ENCODE measurements at places on chromosomes 13 and 19.

GRCh38 chr13:49922301-49922700 is 13.8 kb downstream of the SPRYD7 start:
- no peak for DNase-seq

DNA sequence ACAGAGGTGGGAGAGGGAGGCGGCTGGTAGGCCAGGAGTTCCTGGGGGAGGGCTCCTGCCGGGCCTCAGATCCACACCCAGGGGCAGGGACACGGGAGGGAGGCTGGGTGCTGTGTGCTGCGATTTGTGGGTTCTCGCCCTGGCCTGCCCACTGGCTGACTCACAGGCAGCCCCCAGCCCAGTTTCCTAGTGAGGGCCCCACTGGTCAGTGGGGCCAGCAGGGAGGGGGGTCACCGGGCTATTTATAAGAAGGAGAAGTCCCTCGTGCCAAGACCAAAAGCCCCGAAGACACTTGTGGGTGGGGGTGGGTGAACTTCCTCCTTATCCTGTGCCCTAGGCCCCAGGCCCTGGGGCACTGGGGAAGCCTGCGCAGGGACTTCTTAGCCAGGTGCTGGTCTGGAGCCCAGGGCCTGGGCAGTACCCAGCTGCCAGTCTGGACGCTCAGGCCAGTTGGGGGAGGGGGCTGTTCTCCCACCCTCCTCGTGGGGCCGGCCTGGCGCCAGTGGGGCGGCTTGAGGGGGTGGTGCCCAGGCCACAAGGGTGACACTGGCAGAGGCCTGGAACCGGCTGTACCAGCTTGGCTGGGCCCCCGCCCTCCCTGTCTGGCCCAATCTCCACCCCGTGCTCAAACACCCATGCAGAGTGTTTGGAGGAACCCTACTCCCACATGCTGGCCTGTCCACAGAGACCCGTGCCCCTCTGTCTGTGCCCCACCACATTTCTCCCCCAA is 5.0 kb upstream of the JUNB start:
- no peak for DNase-seq

- peak; percentile 15 for DNase-seq
Observed at GRCh38 chr13:52695856-52696255, 43.2 kb downstream of the SUGT1 start.

DNA sequence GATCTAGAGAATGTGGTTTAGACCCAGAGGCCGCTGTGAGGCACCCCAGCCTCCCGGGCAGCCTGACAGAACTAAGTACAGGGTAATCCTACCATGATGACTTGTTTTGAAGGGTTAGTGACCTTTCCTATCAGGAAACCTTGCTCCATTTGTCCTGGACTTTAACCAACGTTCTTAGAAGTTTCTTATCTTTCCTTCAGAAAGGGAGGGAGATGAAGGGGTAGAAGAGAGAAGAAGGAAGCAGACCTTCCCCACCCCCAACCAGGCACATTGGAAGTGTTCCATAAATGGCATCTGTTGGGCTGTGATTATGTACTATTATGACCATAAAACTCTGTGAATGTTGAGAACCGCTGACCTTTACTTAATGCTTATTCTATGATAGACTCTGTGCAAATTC is 184.2 kb downstream of the OXGR1 start:
- no peak for DNase-seq

DNA sequence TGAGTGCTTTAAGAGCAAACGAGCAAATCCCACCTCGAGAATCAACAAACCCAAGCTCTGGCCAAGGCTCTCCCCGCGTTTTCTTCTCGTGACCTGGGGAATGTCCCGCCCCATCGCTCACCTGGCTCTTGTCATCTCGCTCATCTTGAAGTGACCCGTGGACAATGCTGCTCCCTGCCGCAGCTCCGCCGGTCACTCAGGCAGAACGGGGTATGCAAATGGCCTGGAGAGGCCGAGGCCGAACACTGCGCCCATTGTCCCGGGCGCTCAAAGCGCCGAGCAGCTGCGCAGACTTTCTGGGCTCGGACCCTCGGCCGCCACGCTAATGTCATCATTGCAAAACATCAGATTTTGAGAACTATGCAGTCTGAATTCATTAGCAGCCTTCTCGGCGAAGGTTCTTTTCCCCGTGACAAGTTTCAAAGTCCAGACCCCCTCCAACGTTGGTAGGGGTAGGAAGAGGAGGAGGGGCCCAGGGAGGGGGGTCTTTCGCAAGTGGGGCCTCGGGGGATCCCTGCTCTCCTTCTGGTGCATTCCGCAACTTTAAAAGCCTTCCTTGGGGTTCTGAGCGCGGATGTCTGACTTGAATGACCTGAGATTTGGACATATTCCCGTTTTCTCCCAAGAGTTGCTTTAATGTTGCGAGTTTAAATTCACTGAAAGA is 39.7 kb downstream of the SOX1 start:
- DNase-seq = no peak

DNA sequence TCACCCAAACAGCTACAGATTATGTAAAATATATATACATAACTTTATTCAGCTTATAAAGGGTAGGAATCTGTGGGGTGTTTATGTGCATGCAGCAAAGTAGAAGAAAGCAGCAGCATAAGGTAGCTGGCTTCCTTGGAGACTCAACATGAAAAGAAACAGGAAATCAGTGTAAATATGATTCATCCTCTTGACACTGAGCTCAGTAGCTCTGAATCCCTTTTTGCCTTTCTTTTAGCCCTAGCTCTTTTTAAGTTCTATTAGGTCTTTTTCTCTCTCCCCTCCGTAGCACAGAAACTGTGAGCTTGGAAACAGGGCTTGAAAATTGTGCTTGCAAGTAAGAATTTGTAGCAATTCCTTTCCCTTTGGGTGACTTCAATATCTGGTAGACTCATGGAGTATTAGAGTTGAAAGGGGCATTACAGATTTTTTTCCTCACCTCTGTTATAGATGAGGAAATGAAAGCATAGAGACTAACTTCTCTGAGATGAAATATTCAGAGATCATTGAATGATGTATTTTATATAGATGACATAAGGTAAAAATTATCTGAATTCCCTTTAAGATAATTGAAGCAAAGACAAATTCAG is 314.4 kb downstream of the PCDH9 start:
- no peak for DNase-seq

DNA sequence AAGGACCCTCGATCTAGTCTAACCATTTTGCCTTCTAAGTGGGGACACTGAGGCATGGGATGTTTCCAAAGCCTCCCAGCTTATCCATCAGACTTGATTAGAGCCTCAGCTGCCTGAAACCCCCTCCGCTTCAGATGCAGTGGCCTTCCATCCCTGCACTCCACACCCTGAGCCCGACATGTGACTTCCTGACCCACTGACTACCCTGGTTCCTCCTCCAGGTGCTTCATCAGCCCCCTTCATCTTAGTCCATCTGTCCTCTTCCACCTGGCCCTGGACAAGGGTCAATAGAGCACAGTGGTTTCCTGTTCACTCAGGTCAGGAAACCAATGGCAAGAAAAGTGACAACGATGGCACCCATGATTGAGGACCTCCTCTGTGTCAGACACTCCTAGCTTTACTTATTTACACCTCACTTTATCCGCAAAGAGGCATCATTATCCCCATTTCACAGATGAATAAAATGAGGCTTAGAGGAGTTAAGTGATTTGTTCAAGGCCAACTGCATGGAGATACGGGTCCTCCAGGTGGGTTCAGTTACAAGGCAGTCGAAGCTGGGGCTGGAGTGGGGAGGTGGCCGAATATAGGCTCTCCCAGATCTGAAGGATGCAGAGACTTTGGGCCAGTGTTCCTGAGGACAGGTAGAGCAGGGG is 81.6 kb upstream of the TM9SF2 start:
- DNase-seq = no peak

DNA sequence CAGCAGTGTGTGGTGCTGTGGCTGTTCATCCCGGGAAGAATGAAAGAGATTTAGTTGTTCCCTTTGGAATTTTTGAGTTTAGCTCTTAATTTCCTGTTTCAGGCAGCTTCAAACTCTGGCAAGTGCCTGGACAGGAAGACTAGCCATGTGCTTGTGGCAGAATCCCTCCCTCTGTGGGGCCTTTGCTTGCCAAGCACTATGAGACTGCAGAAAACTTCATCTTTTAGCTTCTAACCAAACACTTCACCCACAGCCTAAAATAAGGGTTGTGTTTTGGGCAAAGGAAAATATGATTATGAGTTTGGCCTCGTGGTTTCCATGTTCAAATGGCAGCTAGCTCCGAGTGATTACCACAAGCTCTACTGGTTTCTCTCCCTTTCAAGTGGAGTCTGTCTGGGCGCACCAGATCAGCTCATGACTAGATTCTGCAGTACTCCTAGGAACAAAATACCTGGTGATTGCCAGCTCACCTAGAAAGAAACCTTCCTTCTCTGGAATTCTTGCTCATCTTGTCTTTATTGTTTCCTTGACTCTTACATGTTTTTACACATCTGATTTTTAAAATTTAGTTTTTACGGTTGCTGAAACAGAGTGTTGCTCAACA is 707.5 kb downstream of the SLITRK6 start:
- no peak for DNase-seq

DNA sequence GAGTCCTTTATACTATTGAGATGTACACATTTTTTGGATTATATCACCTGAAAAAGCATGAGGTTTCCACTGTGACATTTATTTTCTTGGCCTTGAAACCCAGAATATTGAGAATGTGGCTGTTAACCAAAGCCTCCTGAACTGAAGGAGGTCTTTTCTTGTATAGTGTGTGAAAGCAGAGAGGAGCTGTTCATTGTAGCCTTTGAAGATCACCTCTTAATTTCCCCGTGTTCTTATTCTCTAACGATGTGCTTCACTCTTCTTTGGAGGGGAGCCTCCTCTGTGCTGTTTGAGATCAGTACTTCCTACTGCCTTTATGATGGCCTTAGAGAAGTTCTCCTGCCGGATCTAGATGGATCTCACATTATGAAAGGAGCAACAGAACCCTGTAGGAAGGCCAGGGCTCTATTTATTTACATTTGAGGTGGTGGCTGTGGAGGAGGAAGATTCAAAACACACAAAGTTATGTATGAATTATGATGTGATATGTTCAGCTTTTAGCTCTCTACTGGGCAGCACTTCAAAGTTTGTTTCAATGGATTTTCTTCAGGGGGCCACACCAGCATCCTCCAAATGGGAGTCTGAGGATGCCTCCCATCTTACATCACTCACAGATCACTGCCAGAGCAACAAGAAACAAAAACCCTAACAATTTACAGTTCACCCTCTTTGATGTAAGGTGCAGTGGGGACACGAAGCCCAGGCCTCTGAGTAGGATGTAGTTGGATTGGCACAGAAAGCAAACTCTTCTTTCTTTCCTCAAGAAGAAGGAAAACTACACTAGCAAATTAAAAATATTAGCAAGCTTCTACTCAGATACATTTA is 322.3 kb downstream of the DLEU7 start:
- DNase-seq = no peak

GRCh38 chr13:85386424-85386823 is 412.8 kb downstream of the SLITRK6 start:
- DNase-seq = no peak

GRCh38 chr13:54593504-54593903 is 1564.9 kb downstream of the OLFM4 start:
- no peak for DNase-seq

DNA sequence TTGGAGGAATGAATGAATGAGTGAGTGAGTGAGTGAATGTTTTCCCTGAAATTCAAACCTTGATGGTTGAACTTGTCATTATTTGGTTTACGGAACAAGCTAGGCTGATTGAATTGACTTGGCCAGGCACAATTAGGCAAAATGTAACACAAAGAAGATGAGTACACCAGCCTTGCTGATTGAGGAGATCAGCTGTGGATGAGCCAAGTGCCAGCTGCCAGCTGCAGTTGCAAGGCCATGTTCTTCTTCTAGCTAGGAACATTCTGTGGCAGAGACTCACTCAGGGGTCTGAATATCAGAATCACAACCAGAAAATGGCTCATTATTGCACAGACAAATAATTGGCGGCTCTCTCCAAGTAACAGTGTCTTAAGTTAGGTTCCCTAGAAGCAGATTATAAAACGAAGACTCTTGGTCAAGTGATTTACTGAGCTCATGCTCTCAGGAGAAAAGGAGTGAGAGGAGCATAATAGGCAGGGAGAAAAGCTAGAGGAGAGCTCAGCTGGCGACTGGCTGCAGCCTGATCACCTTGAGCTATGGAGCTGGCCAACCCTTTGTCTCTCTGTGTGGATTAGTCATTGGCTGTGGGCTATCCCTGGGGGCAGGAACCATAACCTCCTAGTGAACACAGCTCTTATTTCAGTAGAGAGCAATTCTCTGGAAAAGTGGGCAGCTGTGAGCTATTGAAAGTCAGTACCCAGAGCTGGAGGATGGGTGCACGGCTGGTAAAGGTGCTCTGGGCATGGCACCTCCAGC is 225.3 kb upstream of the SERP2 start:
- DNase-seq = no peak

DNA sequence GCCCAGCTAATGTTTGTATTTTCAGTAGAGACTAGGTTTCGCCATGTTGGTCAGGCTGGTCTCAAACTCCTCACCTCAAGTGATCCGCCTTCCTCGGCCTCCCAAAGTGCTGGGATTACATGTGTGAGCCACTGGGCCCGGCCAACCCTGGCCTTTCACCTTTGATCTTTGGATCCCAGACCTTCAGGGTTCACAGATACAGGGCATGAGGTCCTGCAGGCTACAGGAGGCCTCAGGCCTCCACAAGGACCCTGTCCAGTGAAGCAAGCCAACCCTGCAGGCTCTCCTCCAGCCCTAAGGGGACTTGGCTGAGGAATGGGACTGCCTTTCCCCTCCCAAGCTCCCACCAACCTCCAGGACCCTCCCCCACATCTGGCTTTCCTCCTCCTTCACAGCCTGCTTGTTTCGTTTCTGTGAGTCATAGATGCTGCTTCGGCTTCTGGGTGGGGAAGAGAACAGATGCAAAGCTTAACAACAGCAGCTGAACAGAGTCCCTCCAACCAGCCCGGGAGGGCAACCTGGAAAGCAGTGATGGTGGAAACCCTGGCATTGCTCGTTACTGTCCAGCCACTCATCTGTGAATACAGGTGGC is 11.8 kb downstream of the ARHGEF18 start:
- DNase-seq = no peak

GRCh38 chr13:28478127-28478526 is 16.8 kb downstream of the FLT1 start:
- no peak for DNase-seq

GRCh38 chr19:1057176-1057855 is 9.7 kb upstream of the ARHGAP45 start:
- no peak for DNase-seq

DNA sequence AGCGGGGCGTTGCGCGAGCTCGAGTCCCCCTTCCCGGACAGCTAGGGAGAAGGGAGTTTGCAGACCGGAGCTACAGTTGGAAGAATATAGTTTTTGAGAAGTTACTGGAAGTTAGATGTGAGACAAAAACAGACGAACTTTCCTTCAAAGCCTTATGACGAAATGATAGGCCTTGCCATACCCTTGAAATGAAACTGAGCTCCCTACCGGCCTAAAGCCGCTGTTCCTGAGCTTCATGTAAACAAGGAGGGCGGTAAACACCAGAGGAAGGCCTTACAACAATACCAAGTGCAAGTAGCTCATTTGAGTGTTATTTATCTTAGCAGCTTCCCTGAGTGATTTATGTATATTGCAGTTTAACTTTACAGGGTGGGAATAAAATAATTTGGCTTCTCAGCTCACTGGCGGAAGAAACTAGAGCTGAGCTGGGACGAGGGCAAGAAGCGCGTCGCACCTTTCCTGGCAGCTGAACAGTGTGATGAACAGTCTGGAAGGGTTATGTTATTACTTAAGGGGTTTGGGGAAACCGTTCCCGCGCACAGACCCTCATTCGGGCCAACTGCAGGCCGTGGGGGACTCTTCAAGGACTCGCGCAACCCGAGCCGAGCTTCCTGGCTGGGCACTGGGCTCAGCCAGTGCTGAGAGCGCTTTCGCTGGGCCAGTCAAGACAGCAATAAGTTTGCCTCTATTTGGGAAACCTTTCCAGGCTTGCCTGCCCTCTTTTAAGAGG is 111.2 kb downstream of the KCNRG start:
- DNase-seq = no peak

Data from AG09319 (cell line).